ENCODE measurements at places on chromosomes 7 and 10.

- no peak for DNase-seq
Observed at GRCh38 chr10:123027861-123028260, 19.1 kb downstream of the ACADSB start.

DNA sequence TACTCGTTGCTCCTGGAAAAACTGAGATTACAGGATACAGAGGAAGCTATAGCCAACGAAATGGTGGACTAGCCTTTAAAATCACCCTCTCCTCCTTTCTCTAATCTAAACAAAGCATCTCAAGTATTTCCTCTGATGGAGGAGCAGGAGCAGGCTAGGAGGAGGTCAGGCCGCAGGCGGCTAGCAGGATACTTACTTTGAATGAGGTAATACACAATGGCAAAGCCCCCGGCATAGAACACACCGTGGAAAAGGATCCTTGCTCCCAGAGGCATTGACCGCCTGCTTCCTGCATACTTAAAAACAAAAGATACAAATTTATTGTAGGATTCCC lies 64.4 kb downstream of the STK17A start:
- DNase-seq, result no peak

DNA sequence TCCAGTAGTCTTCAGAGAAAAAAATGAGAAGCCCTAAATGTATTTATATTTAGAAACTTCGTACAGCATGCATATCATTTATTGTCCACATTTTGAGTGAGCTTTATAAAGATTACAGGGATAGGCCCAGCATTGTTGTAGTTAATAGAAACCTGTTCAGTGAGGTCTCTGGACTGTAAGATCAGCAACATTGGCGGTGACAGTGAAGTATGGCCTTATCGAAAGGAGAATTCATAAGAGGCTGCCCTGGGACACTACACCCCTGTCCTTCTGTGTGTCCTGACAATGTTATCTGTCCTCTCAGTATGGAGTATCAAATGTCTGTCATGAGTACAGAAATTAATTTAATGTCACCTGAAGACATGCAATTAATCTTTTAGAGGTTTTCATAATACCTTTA lies 57.2 kb downstream of the SHH start:
- no peak for DNase-seq

- DNase-seq, result no peak
Observed at GRCh38 chr10:128657548-128657947, 531.3 kb upstream of the MKI67 start.

- DNase-seq, result no peak
Observed at GRCh38 chr10:132554991-132555647, 17.5 kb downstream of the INPP5A start.

DNA sequence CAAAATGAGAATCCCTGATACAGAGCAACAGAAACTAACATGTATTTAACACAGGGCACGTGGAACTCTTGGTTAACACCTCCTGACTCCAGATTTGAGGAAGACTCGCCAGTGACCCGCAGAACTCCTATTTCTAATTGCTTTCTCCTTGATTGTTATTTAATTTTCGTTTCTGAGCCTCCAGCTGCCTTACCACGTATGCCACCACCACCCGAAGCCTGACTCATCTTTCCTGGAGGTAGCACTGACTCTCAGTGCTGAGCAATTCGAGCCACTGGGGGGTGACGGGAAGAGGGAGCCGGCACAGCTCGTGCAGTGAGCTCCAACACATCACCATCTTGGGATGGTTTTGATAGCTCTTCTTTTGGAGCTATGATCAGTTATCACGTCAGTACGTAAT lies 273.9 kb upstream of the MGMT start:
- peak; percentile 16 for DNase-seq

DNA sequence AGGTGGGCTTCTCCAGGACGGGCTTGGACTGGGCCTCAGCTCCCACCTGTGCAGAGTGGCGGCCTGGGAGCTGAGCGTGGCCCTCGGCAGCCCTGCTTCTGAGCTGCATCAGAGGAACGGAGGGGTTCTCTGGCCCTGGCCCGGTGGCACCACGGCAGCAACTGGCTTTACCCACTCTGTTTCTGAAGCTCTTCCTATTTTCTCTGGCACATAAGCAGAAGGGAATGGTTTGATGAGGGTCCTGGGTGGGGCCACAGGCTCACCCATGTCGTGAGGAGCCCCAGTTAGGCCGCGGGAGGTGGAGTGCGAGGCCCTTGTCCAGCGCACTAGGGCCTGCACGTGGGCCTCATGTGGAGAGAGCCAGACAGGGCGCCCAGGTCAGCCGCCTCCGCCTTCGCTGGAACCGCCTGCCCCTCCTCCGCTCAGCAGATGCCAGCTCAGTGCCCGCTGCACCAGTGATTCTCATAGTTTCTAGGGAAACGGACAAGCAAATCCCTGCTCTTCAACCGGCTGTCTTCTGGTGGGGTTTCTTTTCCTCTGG lies 284.0 kb downstream of the CELF2 start:
- no peak for DNase-seq

Data from caudate nucleus (tissue), 63 donors.